Peyer's patch (tissue), 4 donors: ENCODE measurements at places on chromosomes 2 and 18. TPM values are rescaled to one million over a fixed set of nuclear protein-coding genes. Genes with fewer than 3 reads are reported as not detected.

DNA sequence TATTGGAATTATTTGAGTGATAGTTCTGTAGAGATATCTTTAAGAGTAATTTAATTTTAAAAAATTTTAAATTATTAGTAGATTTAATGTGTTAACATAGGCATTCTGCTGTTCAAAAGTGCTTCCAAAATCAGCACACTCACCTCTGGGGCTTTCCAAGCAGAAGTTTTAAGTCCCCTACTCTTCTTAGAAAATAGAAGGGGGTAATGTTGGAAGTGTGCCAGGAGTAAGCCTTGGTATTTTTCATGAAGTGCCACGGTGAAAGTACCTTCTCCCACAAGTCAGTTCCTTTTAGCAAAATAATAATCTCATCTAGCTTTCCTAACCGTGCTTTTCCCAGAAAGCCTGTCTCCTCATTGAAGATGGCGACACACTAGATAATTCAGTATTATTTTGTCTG is 3.9 kb upstream of the TNFRSF11A start:
- no peak overlapping the region for H3K4me3 ChIP-seq
- H3K4me1 ChIP-seq: peaks cover 20% of the 10 kb centered on the region
- H3K27ac ChIP-seq: no peak overlapping the region
- no peak for DNase-seq
- H3K36me3 ChIP-seq: no peaks in the 10 kb centered on the region
- no peaks in the 10 kb centered on the region for H3K27me3 ChIP-seq

GRCh38 chr2:101223814-101224231 is 28.9 kb upstream of the CNOT11 start:
- peak overlapping the region; percentile 30 for H3K27ac ChIP-seq
- no peak for DNase-seq
- H3K36me3 ChIP-seq: no peaks in the 10 kb centered on the region

- no peak overlapping the region for H3K4me3 ChIP-seq
- no peaks in the 10 kb centered on the region for H3K36me3 ChIP-seq
- no peaks in the 10 kb centered on the region for H3K4me1 ChIP-seq
Measured at GRCh38 chr2:217742276-217742675, 260.5 kb downstream of the TNS1 start.

- H3K27me3 ChIP-seq: no peaks in the 10 kb centered on the region
- H3K27ac ChIP-seq: no peak overlapping the region
- no peaks in the 10 kb centered on the region for H3K4me1 ChIP-seq
- H3K36me3 ChIP-seq: no peaks in the 10 kb centered on the region
- DNase-seq: peak; percentile 59
Measured at GRCh38 chr2:122390406-122390805, 635.0 kb downstream of the TSN start.

GRCh38 chr2:105917226-105917625 is 172.5 kb downstream of the NCK2 start:
- H3K4me3 ChIP-seq: no peak overlapping the region
- H3K27me3 ChIP-seq: no peaks in the 10 kb centered on the region
- H3K27ac ChIP-seq: no peak overlapping the region
- no peaks in the 10 kb centered on the region for H3K4me1 ChIP-seq

DNA sequence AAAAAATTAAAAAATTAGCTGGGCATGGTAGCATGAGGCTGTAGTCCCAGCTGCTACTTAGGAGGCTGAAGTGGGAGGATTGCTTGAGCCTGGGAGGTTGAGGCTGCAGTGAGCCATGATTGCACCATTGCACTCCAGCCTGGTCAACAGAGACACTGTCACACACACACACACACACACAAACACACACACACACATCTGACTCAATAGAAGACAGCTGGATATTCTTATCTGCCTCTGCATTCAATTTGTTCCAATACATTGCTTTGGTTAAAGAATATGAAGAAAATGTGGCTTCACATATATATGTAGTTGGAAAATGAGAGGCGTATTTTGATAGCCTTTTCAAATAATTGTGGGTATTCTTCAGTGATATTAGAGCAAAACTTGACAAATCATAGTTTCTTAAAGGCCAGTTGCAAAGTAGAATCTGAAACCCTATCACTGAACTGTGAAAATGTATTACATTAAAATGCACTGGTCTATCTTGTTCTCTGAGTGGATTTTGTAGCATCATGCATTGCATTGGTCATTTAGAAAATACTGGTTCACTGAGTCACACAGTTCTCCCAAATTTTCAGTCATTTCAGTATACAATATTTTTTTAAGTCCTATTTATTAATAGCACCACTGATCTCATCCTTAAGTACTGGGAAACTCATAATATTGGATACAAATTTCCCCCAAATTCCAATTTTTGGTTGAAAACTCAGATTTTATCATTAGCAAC is 140.9 kb downstream of the MCFD2 start:
- no peaks in the 10 kb centered on the region for H3K36me3 ChIP-seq
- H3K4me3 ChIP-seq: no peak overlapping the region
- no peaks in the 10 kb centered on the region for H3K4me1 ChIP-seq
- no peaks in the 10 kb centered on the region for H3K27me3 ChIP-seq
- DNase-seq: no peak
- H3K27ac ChIP-seq: no peak overlapping the region

The ALPI gene
- 22.3 TPM for total RNA-seq

The FER1L5 gene
- not detected for total RNA-seq
